Activated CD4-positive, alpha-beta memory T cell treated with anti-CD3 and anti-CD28 coated beads, Interleukin-2, amount 10 ng/mL, durations not matched to agents 7 days and 5 days (primary cell): ENCODE measurements at places on chromosomes 12 and 14.
A peak's percentile ranks its signal among the peaks of the same experiment; 100 is the strongest.

GRCh38 chr12:26162174-26162573 lies 33.2 kb upstream of the SSPN start:
- no peak for DNase-seq

GRCh38 chr14:48714366-48714765 lies 871.8 kb downstream of the RPS29 start:
- no peak for DNase-seq

GRCh38 chr12:58980768-58981167 lies 60.5 kb upstream of the LRIG3 start:
- no peak for DNase-seq

GRCh38 chr12:132614861-132615578 lies 3.6 kb upstream of the P2RX2 start:
- DNase-seq: peak; percentile 81

GRCh38 chr14:62301080-62301479 lies 538.9 kb downstream of the SNAPC1 start:
- no peak for DNase-seq

DNA sequence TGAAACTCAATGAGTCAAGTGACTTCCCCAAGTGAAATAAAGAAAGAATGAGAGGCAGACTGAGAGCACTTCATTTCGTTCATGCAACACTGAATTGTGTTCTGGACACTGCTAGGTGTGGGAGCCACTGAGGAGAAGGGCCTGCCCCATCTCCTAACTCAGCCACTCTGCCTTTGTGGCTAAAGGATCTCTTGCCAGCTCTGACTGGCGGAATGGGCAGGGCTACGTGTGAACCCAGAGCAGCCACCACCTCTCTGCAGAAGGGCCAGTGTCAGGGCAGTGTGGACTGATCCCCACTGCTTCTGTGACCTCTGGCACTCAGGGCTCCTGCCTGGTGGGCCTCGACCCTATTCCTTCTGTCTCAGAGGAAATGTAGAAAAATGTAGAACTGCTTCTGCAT lies 46.5 kb upstream of the GZMB start:
- no peak for DNase-seq

DNA sequence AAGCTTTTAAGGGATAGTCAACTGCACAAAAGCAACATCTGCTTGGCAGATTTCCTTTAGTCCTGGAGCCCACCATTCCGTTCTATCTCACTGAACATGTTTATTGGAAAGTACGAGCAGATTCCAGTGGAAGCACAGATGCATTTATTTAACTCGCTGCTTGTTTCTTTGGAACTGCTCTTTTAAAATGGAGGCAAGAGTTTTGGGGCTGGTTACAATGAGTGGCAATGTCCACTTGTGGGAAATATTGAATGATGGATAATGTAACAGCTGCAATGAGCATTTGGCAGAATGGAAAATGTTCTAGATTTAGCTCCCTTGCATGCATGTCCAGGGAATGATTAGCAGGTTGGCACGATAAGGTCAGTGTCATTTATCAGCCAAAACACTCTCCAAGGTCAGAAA lies 163.0 kb downstream of the ATP23 start:
- DNase-seq: no peak

DNA sequence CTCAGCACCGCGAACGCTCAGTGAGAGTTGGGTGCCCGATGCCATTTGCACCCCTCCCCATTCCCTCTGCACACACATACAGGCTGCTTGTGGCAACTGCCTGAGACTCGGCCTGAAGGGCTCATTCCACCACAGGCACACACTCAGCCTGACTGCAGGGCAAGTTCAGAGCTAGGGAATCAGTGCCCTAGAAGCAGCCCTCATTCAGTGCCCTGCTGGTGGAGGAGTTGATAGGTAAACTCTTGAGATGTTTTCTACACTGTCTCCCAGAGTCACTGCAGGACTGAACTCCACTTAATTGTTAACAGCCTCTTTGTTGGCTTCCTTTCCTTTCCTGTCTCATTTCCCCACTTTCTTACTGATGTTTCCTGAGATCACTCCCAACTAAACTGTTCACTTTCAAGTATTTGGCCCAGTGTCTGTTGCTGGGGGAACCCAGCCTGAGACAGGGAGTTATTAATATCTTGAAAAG lies 16.9 kb downstream of the PPP1R36 start:
- no peak for DNase-seq

DNA sequence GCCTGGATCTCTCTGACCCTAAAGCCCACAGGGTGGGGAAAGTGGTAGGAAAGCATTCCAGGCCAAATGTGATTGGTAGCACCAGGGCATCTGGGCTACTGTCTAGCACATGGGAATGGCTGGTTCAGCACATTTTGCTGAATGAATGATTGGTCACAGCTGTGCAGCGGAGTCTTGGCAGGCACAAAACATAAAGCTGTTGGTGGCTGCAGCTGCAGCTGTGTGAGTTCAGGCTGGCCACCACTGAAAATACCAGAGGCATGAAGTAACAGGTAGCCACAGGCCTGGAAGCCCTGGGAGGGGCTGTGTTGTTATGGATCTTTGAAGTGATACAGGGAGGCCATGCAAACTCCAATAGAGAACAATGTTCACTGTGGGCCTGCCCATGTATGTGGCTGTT lies 72.7 kb downstream of the MYRFL start:
- DNase-seq: no peak

DNA sequence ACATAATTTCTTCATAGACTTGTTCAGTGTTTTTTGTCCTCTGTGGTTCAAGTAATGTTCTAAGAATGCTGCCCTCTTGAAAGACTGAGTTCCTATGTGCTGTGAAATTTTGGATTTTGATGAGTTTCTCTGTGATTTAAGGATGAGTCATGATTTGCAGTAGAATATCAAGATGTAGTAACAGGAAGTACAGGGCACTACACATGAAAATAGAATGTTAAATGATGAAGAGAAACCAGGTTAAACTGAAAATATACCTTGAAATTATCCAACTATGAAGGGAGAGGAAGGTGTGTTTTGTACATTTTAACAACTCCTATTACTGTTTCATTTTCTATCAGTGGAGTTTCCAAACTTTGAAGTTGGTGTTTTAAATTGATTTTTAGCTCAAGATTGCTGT lies 4.8 kb downstream of the ELK3 start:
- DNase-seq: no peak

GRCh38 chr12:48678551-48679185 lies 3.4 kb downstream of the KANSL2 start:
- no peak for DNase-seq

DNA sequence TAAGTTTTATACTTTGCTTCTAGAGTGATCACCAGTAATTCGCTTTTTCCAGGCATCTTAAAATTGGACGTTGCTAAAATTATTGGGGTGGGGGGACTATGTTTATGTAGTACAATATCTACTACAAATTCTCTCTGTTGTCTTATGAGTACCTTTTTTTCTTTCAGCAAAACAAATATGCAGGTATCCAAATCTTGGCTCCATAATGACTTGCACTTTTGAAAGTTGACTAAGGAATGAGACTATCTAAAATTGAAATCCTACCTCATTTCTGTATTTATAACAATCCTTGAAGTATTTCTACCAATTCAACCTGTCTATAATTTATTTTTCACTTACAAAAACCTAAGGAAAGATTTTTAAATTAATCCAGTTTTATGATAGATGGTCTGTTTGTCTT lies 2.4 kb downstream of the DYNC1H1 start:
- DNase-seq: no peak

GRCh38 chr12:19761463-19761862 lies 322.2 kb downstream of the AEBP2 start:
- no peak for DNase-seq

DNA sequence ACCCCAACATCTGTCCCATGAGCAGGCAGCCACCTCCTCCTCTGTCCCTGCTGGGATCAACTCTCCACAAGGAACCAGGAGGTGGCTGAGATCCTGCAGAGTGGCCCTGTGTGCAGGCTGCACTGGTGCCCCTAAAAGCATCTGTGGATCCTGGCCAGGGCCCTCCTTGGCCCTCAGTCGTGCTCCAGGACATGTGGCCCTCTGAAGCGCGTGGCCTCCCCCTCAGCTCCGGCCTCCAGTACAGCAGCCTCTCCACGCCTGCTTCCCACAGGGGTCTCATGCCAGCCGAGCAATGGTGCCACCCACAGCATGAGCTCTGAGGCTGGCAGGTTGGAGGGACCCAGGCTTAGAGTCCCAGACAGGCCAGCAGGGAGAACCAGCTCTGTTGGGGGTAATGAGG lies 77.4 kb upstream of the NOS1 start:
- DNase-seq: no peak

DNA sequence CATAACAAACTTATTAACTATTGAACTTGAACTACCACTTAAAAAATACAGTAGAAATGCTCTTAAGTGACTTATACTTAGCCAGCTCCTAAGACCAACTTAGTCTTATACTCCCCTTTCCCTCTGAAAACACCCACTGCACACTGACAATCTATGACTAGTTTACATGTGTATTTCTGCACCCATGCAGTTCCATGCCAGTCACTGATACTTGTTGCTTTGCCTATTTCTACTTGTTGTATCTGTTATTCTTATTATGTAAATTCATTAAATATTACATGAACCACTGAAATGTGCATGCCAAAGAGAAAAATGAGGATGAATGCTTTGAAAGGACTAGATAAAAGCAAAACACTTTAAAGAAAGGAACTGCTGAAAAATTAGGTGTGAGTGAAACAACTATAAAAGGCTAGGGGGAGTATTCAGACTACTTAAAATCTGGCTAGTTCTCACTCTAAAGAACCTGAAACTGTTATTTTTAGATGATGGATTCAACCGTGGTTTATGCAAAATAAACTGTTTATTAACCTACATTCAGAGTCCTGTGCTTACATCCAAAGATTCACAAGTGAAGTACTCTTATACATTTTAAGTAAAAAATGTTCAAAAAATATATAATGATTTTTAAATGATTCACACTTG lies 74.7 kb downstream of the RPS6KA5 start:
- DNase-seq: no peak

DNA sequence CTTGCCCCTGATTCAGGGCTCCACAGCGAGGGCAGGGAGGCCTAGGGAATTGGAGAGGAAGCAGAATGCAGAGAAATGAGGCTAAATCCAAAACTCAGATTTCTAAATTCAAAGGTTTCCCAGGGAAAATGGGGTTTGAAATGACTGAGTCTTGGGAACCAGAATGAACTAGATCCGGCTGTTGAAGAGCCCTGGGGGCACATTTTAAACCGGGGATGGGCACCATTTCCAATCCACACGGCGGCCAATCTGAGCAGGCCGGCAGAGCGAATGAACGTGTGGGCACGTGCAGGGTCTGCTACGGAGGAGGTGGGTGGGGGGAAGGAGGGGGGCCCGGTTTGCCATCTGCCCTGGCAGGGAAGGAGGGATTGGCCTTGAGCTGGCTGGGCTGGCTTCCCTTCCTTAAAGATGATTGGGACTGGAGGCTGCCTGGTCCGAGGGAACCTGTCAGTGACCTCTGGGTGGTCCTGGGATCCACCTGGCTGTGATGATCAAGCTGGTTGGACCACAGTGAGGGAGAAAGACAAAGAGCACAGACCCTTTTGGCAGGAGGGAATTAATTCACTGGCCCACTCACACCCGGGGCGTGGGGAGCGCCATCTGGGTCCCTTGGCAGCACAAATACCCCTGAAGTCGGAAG lies 161.0 kb downstream of the RBM19 start:
- no peak for DNase-seq

GRCh38 chr12:78579846-78580245 lies 284.7 kb upstream of the SYT1 start:
- DNase-seq: no peak

DNA sequence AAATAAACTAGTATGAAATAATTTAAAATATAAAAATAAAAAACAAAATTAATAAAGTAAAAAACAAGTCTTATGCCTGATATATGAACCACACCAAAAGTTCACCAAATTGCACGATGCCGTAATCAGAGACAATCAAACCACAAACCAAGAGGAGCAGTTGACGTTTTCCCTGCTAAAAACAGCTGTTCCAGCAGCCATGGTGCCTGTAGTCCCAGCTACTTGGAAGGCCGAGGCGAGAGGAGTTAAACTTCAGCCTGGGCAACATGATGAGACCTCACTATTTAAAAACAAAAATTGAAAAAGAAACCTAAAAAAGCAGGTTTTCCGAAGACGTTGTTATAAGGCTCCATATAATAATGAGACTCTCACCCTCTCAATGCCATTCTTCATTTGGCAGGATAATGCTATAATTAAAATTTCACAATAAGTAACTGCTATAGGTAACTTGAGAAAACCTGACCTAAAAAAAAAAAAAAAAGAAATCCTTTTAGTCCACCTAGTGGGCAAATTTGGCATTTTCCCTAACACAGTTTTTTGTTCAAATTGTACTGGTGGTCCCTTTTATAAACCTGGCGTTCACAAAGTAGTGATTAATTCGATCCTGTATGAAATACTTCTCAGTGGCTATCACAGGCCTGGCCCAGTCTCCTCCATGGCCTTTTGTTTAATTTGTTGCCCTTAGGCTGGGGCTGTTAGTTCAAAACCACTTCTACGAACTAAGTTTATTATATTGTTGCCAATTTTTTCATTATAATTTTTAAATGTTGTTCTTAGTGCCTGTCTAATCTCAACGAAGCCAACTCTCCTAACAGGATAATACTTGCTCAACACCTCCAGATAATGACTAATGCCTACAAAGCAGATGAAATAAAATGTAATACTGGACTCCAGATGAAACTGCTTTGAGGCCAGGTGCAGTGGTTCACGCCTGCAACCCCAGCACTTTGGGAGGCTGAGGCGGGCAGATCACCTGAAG lies 62.1 kb downstream of the TNFAIP2 start:
- no peak for DNase-seq

GRCh38 chr12:49482095-49483051 lies 56.5 kb upstream of the KCNH3 start:
- no peak for DNase-seq

GRCh38 chr14:50528000-50528399 lies 4.4 kb downstream of the MAP4K5 start:
- no peak for DNase-seq

DNA sequence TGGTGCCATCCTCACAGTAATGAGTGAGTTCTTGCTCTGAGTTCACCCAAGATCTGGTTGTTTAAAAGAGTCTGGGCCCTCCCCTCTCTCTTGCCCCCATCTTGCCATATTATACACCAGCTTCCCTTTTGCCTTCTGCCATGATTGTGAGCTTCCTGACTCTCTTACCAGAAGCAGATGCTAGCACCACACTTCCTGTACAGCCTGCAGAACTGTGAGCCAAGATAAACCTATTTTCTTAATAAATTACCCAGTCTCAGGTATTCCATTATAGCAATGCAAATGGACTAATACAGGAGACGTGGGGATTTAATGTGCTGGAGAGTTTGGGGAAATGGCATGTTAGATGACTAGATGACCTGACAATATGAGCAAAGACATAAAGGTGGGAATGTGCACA lies 12.8 kb downstream of the SLC4A8 start:
- DNase-seq: no peak

- DNase-seq: no peak
Measured at GRCh38 chr12:79687711-79688260, 3.0 kb downstream of the PAWR start.

DNA sequence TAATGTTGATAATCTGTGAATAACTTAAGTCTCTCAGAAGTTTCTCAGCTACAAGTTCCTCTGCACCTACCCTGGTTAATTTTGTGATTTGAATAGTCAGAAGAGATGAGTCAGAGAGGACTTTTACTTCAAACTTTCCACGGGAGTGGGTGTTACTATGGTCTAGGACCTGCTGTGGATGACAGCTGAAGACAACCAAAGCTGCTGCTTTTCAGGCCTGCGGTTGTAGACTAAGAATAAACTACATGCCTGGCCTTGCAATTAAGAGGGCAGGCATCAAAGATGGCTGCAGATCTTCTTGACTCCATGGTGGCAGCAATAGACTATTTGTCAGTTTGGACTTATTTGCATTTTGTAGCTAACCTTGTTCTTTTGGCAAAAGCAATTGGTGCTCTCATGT lies 227.1 kb upstream of the KRR1 start:
- DNase-seq: peak; percentile 18
